ENCODE measurements at places on chromosomes 16 and 17.
A peak's percentile ranks its signal among the peaks of the same experiment; 100 is the strongest.

GRCh38 chr16:12000032-12000431, 23.5 kb downstream of the SNX29 start:
- DNase-seq = no peak

GRCh38 chr17:40623419-40624210, 24.0 kb downstream of the SMARCE1 start:
- no peak for DNase-seq

- DNase-seq = no peak
Observed at GRCh38 chr16:72991211-72991610, 56.7 kb downstream of the ZFHX3 start.

DNA sequence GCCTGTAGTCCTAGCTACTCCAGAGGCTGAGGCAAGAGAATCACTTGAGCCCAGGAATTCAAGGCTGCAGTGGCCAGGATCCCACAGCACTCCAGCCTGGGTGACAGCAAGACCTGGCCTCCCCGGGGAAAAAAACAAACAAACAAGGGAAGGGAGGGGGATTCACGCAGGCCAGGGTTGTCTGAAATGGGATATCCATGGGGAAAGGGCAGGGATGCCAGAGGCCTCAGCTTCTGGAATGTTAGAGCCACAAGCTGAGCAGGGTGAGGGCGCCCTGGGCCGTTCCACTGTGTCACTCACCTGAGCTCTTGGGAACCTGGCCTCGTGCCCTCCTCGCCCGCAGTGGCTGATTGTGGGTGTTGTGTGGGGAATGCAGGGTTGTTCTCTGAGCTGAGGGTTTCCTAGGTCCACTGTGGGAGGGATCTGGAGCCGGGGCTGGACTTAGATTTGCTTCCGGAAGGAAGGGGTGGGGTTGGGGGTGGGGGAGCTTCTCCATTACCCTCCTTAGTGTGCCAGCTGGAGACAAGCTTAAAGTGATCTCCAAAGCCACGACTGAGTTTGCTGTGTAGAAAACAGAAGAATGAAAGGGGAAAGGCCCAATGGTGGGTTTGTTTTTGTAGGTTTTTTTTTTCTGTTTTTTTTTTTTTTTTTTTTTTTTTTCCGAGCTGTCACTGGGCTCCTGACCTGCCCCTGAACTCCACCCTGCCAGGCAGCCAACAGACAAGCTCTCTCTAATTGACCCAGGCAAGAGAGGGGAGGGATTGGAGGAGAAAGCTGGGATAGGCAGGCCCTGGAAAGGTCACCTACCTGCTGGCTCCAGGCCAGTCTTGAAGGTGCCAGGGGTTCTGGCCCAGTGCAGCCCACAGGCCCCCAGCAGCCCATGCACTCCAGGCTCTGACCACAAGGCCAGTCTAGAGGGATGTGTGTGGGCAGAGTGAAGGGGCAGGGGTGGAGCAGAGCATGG, at the start of gene SULT1A1:
Gene SULT1A1, minus strand, starts transcription at position 414 of the 964 bp plus-strand sequence. CDS start 1,189 bp downstream, outside the sequence.
- DNase-seq = no peak

DNA sequence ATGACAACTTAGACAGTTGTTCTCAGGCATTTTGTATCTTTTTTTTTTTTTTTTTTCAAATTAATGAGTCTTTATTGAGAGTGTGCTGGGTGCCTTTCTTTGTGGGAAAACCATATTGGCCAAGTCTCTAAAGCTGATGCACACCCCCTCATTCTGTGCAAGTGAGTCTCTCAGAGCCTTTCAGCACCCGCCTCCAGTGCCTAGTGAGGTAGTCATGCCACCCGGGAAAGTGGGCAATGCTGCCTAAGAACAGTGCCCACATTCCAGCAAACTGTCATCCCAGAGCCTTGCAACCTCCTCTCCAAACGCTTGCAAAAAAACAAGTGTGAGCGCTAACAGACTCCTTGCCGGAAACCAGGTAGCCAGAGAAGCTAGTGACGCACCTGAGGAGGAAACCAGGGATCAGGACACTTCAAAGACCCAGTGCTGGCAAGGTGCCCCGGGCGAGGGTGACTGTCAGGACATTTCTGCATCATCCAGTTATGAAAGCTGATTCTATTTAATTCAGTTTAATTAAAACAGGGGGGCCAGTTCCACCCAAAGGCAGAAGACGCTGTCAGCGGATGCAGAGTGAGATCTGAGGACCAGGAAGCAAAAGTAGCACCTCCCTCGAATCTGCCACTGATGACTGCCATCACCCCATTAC, 34.9 kb downstream of the SMARCE1 start:
- DNase-seq = peak; percentile 92

Data from T-cell (primary cell).